Stimulated activated CD4-positive, alpha-beta T cell treated with anti-CD3 and anti-CD28 coated beads, Interleukin-15, amount 100 ng/mL, for 48 hours (primary cell): ENCODE measurements at places on chromosomes 5 and 9.

- peak; percentile 38 for DNase-seq
Measured at GRCh38 chr5:160508780-160509361, 87.2 kb downstream of the PTTG1 start.

DNA sequence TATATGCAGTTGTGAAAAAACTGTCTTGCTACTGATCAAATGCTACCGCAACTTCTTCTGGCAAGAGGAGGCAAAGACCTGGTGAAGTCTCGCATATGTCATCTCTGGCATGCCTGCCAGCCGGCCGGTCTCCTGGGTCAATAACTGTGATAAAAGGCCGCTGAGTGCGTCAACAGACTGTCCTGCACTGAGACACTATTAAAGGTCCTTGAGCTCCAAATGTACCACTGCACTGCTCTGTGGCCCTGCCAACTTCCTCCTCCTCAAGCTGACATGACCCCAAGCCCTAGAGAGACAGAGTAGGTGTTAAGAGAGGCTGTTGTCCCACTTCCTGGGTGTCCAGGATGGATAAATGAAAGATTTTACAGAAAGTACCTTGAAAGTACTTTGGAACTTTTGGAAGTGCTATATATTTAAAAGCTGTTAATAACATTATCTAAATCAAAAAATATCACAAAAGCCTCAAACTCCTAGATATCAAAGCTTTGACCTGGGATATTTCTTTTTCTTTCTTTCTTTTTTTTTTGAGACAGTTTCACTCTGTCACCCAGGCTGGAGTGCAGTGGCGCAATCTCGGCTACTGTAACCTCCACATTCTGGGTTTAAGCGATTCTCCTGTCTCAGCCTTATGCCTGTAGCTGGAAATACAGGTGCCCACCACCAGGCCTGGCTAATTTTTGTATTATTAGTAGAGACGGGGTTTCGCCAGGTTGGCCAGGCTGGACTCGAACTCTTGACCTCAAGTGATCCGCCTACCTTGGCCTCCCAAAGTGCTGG is 31.5 kb downstream of the RAPGEF1 start:
- DNase-seq, result no peak

DNA sequence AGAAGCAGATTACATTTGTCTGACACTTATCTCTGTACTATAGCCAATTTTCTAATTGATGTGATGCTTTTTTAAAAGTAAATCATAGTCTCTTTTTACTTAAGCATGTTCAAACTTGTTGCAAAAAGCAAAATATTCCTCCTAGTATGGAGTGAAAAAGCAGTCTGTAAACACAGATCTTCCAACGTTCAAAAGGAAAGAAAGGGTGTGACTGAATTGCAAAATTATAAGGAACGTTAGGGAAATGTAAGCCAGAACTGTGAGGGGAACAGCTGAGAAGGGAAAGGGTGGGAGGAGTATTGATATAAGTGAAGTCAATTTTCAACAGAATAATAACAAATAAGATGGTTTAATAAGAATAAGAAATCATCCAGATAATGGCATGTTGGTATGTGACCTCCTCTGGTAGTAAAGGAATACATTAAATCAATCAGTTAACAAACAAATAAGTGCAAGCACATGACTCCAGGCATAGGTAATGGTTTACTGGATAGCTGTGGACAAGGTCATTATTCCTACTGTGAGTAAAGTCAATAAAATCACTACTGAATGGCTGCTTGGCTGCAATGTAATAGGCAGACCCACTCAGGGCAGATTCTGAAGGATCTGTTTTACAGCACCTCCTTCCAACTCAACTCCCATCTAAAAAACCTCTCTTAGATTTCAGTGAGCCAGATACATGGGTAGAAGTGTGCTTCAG is 239.1 kb upstream of the NMUR2 start:
- DNase-seq, result no peak

DNA sequence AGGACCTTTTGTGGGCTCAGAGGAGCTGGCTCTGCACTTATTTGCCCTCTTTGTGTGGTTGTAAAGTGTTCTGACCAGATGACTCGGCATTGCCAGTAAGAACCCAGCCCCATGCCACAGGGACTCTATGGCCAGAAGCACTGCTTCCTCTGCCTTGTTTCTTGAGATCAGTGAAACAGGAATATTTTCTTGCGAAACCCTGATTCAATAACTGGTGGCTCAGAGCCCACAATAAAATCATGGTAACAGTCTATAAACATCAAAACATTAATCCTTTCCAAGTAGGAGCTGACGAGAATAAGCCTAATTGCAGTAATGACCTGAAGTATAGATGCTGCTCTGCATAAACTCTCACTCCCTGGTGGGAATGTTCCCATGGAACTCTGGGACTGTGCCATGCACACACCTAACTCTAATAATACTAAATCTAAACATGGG is 344.3 kb downstream of the ZNF608 start:
- DNase-seq, result no peak

DNA sequence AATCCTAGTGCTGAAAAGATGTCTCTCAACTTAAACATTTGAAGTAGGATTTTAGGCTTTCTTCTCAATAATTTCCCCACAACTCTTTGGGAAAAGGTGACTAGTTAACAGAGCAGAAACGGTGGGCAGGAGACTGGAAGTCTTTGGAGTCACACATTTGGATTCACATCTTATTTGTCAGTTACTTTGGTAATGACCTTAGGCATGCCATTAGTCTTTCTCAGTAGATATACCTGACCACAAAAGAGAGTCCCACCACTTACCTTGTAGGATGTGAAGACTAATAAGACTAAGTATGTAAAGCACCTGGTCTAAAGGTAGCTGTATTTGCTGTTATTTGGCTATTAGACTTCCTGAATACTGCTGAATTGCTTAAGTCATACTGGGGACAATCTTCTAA is 35.4 kb downstream of the DAP start:
- DNase-seq, result no peak

GRCh38 chr9:81588148-81588871 is 101.0 kb downstream of the TLE1 start:
- no peak for DNase-seq

DNA sequence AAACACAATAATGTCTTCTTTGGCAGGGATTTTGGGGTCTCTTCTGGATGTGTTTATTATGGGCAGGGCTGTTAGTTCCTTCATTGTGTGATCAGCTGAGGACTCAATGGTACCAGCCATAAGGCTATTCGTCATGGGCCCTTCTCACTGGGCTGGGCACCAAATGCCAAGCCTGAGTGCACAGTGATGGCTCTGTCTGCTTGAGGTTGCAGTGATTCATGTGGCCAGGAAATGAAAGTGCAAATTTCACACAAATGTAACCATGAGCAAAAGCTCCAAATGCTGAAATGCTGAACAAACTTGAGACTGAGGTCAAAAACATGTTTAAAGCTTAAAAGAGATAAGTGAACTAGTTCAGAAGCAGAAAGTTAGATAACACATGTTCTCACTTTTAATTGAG is 191.0 kb downstream of the TARS1 start:
- no peak for DNase-seq

DNA sequence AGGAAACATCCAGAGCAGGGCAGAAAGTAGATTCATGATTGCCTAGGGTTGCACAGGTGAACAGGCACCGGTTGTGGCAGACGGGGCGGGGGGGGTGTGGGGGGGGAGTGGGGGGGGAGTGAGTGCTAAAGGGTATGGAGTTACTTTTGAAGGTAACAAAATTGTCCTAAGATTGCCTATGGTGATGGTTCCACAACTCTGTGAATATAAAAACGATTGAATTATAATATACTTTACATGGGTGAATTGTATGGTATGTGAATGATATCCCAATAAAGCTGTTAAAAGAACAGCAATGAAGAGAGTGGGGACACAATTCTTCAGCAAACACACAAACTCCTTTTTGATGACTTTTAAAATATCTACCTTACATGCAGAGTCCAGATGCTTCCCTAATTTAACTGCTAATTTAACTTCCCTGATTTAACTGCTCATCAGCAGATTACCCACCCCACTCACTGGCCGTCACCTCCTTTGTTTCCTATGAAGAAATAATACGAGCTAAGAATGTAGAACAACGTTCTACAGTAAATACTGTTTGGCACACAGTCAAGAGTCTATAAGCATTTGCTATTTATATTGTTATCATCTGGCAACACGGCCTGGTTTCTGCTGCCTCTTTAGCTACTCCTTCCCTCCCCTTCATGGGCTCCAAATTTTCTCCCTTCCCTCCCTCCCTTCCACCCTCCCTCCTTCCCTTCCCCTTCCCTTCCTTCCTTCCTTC is 83.5 kb downstream of the PTCH1 start:
- DNase-seq, result no peak

- DNase-seq, result no peak
Measured at GRCh38 chr5:178851951-178852350, 7.8 kb upstream of the ZNF354B start.

- DNase-seq, result no peak
Measured at GRCh38 chr5:115524199-115524847, 20.3 kb downstream of the FEM1C start.

- DNase-seq, result peak; percentile 17
Measured at GRCh38 chr5:1763548-1763911, 36.1 kb downstream of the MRPL36 start.

- no peak for DNase-seq
Measured at GRCh38 chr5:33933723-33934169, 2.4 kb upstream of the RXFP3 start.

DNA sequence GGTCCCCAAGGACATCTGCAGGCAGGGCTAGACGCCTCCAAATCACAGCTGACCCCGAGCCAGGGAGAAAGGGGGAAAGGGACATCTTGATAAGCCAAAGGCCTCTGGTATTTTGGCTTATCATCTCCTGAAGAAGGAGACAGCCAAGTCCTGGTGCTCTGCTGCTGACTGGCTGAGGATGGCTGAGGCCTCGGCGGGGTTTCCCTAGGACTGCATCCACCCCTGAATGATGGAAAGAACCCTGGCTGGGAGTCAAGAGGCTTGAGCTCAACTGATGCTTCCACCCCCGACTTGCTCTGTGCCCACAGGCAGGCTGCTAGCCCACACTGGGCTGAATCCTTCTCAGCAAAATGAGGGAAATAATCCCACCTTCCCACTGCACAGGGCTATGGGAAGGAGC is 30.9 kb upstream of the HRH2 start:
- DNase-seq, result no peak

DNA sequence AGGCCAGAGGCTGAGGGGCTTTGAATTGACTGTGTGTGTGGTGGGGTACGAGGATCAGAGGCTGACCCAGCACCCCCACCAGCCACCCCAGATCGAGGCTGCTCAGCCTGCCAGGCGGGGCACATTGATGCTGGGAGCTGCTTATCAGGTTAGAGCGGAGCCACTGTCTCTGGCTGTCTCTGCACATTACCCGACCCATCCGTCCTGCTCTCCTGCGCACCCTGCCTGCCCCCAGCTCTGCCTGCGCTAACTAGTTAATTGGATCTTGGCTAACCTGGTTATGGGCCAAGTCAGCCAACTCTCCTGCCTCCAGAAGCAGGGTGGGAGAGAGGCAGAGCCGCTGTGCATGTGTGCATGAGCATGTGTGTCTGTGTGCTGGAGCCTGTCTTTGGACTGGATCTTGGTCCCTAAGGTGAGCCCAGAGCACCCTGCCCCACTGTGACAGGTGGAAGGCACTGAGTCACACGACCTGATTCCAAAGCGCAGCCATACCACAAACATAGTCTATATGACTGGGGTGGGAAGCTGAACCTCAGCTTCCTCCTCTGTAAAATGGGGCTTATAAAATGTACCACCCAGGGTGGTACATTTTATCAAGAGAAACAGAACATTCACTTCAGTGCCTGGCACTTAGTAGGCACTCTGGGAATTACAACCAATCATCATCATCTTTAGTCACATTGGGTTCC is 39.7 kb downstream of the PCDH1 start:
- DNase-seq, result no peak

- no peak for DNase-seq
Measured at GRCh38 chr5:110096419-110096818, 406.7 kb downstream of the MAN2A1 start.

DNA sequence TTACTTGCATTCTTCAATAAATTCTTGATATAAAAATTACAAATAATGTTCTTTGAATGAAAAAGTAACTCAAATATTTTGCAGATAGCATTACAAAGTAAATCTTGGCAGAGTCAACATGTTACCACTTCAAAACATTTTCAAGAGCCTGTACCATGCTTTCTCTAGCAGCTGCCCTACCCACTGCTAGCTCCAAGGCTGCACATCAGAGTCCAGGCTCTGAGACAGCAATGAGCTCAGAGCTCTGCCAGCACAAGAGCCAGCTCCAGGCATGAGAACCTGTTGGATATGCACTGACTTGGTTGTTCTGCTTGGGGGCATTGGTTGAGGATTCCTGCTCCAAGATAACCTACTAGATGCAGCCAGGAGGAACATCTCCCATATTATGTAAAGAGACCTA is 211.3 kb upstream of the HAPLN1 start:
- DNase-seq, result no peak

DNA sequence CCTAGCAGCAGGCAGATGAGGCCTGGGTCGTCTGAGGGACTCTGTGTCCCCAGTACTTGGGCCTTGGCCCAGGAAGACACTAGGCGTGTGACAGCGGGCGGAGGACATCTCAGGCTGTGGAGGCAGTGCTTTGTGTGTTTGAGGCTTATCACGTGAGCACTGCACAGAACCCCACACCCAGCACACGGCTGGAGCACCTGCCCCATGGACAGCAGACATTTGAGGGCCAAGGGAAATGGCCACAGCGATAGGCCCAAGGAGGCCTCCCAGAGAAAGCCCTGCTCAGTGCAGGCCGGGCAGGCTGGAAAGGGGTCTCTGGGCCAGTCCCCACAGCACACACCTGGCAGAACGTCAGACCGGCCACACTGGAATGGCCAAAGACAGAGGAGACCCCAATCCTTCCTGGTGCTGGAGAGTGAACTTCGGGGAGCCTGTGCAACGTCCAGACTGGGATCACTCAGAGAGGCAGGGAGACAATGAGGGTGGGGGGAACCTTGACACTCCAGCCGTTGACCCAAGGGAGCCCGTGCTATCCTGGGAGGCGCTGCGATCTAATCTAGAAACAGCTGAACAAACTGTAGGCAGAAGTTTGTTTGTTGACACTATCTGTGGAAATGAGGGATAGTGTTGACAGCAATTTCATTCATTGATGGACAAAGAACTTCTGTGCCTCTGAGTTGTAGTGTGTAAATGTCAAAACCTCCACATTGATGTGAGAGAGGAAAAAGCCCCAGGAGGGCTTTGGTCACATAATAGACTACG is 19.6 kb upstream of the FLT4 start:
- no peak for DNase-seq

DNA sequence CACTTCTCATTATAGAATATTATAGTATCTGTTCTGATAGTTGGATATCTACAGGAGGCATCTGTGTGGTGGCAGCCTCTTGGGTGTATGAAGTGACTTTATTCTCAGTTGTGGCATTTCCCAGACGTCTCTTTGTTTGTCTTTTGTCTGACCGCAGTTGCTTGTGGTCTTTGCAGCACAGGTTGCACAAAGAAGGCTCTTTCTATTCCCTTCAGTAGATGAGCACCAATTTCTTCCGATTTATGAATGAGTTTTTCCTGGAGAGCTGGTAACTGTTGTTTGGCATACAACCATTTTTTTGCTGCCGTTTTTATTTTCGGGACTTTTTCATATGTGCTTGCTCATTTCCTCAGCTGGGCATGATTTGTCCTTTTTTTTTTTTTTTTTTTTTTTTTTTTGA is 56.4 kb upstream of the MYO10 start:
- no peak for DNase-seq

GRCh38 chr5:52378237-52378636 is 409.5 kb upstream of the ITGA1 start:
- DNase-seq, result no peak

- no peak for DNase-seq
Measured at GRCh38 chr9:133610845-133611244, 1.7 kb upstream of the FAM163B start.

GRCh38 chr5:155546075-155546474 is 532.5 kb downstream of the KIF4B start:
- no peak for DNase-seq
